ENCODE measurements at places on chromosomes 5 and 9. TPM values are rescaled to one million over a fixed set of nuclear protein-coding genes. Genes with fewer than 3 reads are reported as not detected.

GRCh38 chr9:25702536-25702935 is 24.3 kb upstream of the TUSC1 start:
- no peak for DNase-seq

GRCh38 chr5:172691886-172692285 is 50.8 kb downstream of the NEURL1B start:
- no peak for DNase-seq

- no peak for DNase-seq
These were observed 166.7 kb downstream of the SAXO1 start for GRCh38 chr9:18866121-18866831.

FOXD4 gene
- not detected for polyA plus RNA-seq

SLC6A18 gene
- polyA plus RNA-seq = not detected

SPINK13 gene
- polyA plus RNA-seq = not detected

Data from CD8-positive, alpha-beta memory T cell (primary cell).